ENCODE measurements at places on chromosomes 7 and 10.
A peak's percentile ranks its signal among the peaks of the same experiment; 100 is the strongest.

GRCh38 chr7:104650991-104651640, 322.7 kb downstream of the LHFPL3 start:
- DNase-seq = no peak

DNA sequence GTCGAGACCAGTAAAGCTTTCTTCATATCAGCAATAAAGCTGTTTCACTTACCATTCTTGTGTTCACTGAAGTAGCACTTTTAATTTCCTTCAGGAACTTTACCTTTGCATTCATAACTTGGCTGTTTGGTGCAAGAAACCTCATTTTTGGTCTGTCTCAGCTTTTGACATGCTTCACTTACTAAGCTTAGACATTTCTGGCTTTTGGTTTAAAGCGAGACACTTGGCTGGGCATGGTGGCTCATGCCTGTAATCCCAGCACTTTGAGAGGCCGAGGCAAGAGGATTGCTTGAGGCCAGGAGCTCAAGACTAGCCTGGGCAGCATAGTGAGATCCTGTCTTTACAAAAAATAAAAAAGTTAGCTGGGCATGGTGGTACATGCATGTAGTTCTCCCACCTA, 15.8 kb downstream of the PLEKHA1 start:
- no peak for DNase-seq

- DNase-seq = no peak
Observed at GRCh38 chr7:87170828-87171227, 18.6 kb downstream of the DMTF1 start.

DNA sequence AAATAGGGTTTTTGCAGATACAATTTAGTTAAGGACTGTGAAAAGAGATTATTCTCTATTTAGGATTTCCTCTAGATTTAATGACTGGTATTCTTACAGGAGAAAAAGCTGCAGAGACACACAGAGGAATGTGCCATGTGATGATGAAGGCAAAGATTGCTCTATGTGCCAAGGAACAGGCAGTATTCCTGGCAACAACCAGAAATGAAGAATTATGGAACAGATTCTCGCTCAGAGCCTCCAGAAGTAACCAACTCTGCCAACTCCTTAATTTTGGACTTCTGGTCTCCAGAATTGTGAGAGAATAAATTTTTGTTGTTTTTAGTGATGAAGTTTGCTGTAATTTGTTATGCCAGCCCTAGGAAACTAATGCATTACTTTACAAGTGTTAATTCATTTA, 307.6 kb upstream of the SEMA3A start:
- no peak for DNase-seq

DNA sequence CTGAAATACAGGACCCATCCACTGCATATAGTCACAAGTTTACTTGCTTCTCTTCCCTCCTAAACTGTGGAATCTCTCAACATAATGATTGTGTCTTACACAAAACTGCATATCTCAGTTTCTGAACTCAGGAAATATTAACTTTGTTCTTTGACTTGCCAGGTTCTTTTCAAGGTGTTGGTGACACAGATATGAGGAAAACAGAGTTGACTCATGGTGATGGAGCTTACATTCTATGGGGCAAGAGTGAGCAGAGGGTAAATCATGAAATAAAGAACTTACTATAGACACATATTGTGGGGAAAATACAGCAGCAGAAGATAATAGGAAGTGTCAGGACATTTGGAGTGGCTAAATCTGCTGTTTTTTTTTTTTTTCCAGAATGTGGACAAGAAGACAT, 72.5 kb upstream of the IGFBP3 start:
- DNase-seq = no peak

DNA sequence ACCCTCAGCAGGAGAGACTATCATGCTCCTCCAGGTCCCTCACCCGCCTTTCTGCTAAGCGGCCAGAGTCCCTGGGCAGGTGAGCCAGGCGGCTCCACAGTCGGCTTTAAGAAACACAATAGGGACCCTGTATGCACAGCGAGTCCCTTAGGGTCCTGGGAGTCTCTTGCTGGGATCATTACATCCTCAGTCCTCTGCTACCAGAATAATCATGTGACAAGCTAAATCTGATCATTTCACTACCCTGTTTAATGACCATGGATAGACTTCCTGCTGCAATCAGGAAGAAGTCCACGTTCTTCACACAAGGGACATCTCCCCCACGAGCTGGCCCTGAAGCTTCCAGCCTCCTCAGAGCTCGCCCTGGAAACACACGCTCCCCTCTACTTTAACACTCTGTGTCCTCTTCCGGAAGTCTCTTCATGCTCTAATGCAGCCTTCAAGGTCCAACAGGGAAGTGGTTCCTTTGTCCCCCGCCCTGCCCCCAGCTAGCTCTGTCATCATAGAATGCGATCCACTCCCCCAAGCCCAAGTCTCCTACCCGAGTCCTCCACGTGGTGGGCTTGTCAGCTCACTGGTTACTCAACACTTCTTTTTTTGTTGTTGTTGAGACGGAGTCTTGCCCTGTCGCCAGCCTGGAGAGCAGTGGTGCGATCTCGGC, 101.5 kb downstream of the RNF216 start:
- DNase-seq = no peak

DNA sequence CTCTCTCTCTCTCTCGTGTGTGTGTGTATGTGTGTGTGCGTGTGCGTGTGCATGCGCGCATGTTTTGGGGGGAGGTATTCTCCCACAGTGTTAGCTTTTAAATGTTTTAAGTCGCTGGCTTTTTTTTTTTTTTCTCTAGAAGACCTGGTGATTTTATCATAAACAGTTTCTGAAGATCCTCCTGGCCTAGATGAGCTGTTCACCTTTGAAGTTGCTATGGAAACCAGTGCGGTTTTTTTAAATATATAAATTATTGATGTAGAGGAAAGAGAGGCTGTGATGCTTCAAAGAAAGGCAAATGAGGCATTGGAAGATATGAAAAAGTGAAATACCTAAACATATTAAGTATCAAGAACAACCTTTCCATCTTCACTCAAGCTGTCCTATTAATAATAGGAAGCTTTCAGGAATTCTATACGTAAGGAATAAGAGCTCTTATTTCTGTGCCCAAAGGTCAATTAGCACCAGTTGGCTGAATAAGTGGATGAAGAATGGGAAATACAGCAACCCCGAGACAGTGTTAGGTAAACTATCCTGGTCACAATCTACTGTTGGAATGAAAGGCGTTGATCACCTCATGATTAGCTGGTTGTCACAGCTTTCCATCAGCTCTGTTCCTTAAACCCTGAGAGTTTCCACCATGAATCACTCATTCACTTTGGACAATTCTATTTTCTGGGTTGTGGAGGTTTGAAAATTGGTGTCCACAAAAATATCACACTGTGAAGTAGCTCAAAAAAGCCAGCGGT, 66.5 kb upstream of the SLC35G1 start:
- DNase-seq = peak; percentile 7

DNA sequence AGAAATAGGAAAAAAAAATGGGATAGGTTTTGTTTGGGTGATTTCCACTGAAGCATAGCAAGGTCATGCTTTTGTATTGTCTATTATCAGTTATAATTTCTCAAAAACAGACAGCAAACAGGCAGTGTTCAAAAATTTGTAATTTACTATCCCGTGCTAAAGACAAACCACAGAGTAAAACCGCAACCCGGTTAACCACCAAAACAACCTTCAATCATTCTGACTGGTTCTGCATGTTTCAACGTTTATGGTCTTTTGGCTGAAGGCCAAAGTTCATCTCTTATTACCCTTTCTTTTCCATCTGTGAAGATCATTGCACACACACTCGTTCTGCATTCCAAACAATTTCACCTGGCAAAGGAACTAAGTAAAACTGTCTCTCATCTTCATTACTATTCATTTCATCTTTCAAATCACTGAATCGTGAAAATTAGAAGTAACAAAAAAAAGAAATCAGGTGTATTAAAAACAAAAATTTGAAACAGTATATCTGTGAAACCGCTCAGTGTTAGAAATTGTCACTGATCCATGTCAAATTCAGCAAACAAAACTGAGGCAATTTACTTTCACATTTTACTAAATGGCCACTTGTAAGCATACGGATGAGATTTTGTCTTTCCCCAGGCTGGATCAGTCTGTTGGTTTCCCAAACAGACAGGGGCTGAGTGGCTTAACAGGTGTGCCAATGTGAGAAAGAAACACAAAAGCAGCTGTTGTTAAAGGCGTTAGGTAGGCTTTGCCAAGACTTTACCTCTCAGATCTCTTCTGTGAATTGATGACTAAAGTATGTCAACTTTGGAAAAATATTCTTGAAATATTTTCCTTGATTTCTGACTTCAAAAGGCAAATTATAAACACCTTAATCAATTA, 539.6 kb downstream of the CNTNAP2 start:
- no peak for DNase-seq

GRCh38 chr10:101453791-101454718, 100.1 kb downstream of the BTRC start:
- peak; percentile 8 for DNase-seq

- no peak for DNase-seq
Observed at GRCh38 chr7:33334349-33334748, 205.0 kb downstream of the BBS9 start.
